Activated CD8-positive, alpha-beta memory T cell treated with anti-CD3 and anti-CD28 coated beads for 1 hour (primary cell): ENCODE measurements at places on chromosomes 7 and 10.

- DNase-seq, result no peak
Measured at GRCh38 chr10:73246322-73246645, 771 bp downstream of the DNAJC9 start.

- DNase-seq, result no peak
Measured at GRCh38 chr7:46515844-46516590, 594.9 kb upstream of the IGFBP3 start.

- no peak for DNase-seq
Measured at GRCh38 chr10:70048030-70048723, 4.5 kb upstream of the MACROH2A2 start.

DNA sequence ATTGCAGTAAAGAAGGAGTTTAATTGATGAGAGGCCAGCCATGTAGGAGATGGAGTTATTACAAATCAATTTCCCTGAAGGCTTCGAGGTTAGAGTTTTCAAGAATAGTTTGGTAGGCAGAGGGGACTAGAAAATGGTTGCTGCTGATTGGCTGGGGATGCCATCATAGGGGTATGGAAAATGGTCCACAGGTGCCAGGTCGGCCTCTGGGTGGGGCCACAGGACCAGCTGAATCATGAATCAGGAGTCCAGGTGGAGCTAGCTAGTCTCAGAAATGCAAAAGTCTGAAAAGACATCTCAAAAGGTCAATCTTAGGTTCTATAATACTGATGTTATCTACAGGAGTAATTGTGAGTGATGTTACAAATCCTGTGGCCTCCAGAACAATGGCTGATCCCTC, 714.0 kb upstream of the GHITM start:
- DNase-seq, result no peak

DNA sequence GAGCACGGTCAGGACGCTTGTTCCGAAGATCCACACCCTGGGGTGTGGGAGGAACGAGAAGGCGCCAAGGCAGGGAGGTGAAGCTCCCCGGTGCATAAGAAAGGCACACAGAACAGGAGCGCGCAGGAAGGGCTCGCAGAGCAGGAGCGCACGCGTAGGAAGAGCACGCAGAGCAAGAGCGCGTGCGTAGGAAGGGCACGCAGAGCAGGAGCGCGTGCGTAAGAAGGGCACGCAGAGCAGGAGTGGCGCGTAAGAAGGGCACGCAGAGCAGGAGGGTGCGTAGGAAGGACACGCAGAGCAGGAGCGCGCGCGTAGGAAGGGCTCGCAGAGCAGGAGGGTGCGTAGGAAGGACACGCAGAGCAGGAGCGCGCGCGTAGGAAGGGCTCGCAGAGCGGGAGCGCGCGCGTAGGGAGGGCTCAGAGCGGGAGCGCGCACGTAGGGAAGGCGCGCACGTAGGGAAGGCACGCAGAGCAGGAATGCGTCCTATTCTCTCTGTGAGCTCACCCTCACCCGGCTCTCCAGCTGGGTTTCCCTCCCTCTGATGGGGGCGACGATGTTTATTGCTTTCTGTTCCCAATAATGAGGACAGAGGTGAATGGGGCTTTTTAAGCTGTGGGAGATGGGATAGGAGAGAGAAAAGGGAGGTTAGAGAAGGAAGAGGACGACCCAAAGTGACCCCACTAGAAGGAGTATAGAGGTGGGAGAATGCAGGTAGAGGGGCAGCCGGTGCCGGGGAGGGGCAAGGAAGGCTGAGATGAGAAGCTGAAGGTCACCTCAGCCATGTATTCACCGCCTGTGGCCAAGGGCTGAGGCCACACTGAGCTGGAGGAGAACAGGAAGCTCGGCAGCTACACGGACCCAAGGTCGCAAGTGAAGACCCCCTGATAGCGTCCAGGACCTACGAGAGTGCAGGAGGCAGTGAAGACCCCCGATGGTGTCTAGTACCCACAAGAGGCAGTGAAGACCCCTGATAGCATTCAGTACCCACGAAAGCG, 423.2 kb downstream of the PTPRN2 start:
- no peak for DNase-seq

GRCh38 chr10:28365840-28366239, 63.0 kb upstream of the MPP7 start:
- no peak for DNase-seq

DNA sequence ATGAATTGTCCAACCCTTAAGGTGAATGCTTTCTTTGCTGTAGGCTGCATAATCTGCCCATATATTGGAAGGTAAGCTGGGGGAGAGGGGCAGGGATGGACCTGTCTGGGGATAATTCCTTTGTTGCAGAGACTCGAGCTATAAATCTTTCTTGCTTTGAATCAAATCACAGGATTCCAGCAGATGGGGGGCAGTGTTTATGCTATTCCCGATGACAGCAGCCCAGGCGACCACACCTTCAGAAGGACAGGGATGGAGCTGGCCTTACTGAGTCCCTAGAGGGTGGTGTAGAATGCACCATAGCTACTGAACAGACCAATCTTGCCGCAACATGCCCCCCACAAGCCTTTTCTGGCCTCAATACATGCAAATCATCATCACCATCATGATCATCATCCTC, 2.5 kb downstream of the PODXL start:
- DNase-seq, result no peak

DNA sequence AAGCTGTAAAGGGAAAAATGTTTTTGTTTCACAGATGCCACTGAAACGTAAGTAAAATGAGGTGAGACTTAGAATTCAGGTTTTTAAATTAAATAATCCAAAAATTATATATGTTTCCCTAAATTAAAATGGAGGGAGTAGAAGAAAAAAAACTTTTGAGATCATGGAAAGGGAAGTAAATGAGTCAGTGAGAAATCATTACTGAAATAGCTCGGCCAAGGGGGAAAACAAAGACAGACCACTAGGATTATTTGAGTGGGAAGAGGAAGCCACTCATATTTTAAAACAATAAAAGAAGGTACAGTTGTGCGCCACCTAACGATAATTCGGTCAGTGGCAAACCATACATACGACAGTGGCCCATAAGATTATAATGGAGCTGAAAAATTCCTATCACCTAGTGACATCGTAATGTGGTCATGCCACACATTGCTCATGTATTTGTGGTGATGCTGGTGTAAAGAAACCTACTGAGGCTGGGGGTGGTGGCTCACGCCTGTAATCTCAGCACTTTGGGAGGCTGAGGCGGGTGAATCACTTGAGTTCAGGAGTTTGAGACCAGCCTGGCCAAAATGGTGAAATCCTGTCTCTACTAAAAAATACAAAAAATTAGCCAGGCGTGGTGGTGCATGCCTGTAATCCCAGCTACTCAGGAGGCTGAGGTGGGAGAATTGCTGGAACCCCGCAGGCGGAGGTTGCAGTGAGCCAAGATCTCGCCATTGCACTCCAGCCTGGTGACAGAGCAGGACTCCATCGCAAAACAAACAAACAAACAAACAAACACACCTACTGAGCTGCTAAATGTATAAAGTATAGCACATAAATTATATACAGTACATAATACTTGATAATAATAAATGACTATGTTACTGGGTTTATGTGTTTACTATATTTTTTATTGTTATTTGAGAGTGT, 64.7 kb downstream of the MKX start:
- no peak for DNase-seq

DNA sequence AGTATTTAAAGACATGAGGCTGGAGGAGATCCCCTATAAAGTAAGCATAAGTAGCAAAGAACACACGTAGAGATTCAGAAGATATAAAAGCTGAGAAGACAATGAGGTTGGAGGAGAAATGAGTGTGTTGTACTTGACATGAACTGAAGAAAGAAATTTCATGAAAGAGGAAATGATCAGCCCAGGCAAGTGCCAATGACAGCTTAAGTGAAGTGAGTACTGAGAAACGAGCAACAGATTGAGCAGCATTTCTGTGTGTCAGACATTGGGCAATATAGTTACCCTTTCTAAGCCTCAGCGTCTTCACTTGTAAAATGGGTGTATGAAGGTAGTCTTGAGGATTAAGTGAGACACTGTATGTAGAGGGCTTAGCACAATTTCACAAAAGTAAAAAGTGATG, 4.8 kb upstream of the LIPA start:
- no peak for DNase-seq

- no peak for DNase-seq
Measured at GRCh38 chr7:145016068-145016467, 180.2 kb upstream of the TPK1 start.

- no peak for DNase-seq
Measured at GRCh38 chr7:69599286-69599954, 1.1 kb downstream of the AUTS2 start.
